Thoracic aorta (tissue), 2 donors: ENCODE measurements at places on chromosomes 2 and 18. TPM values are rescaled to one million over a fixed set of nuclear protein-coding genes. Genes with fewer than 3 reads are reported as not detected.

Gene SUPT7L
- total RNA-seq = 30.3 TPM

Gene CYP27A1
- 37.8 TPM for total RNA-seq

Gene NCL
- total RNA-seq = 210 TPM

Gene ERICH2
- not detected for total RNA-seq

Gene ELAC1
- total RNA-seq = 5.6 TPM

Gene MRPL30
- 24.5 TPM for total RNA-seq

Gene CTDP1
- 28.0 TPM for total RNA-seq

Gene BUB1
- total RNA-seq = 0.49 TPM

Gene PROM2
- total RNA-seq = 10.0 TPM

Gene POTEC
- not detected for total RNA-seq

Gene ZNF24
- 26.1 TPM for total RNA-seq

Gene ARMC9
- total RNA-seq = 103 TPM

Gene ABCG5
- not detected for total RNA-seq

Gene REEP1
- 22.7 TPM for total RNA-seq

Gene REG3G
- not detected for total RNA-seq

Gene IL1RL2
- total RNA-seq = 0.68 TPM

Gene TUBA3D
- not detected for total RNA-seq

Gene RAB6D
- not detected for total RNA-seq

Gene C2orf15
- total RNA-seq = 4.9 TPM

Gene HSPE1
- total RNA-seq = 26.3 TPM

Gene KLHL14
- total RNA-seq = not detected

Gene MAPRE2
- 31.8 TPM for total RNA-seq
